COLO829 (cell line): ENCODE measurements at places on chromosomes 3 and 15.

- DNase-seq, result no peak
These were observed 575.4 kb upstream of the GOLIM4 start for GRCh38 chr3:168671091-168671490.

- no peak for DNase-seq
These were observed 351.6 kb downstream of the GAP43 start for GRCh38 chr3:115974940-115975339.

GRCh38 chr3:13556207-13556606 lies 7.3 kb downstream of the FBLN2 start:
- DNase-seq, result no peak

DNA sequence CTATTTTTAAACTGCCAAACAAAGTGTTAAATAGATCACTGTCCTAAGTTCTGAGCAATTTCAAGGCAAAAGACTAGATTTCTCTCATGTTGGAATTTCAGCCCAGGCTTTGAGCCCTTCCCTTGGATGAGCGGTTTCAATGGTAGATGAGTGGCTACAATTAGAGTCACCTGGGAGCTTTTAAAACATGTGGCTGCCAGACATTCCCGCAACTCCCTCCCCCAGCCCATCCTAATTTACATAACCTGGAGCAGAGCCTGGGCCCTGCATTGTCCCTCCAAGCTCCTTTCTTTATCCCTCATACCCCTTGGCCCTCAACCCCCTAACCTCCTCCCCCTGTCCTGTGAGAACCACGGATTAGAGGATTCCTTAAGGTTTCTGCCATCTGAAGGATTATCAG lies 357.5 kb upstream of the UMPS start:
- no peak for DNase-seq

DNA sequence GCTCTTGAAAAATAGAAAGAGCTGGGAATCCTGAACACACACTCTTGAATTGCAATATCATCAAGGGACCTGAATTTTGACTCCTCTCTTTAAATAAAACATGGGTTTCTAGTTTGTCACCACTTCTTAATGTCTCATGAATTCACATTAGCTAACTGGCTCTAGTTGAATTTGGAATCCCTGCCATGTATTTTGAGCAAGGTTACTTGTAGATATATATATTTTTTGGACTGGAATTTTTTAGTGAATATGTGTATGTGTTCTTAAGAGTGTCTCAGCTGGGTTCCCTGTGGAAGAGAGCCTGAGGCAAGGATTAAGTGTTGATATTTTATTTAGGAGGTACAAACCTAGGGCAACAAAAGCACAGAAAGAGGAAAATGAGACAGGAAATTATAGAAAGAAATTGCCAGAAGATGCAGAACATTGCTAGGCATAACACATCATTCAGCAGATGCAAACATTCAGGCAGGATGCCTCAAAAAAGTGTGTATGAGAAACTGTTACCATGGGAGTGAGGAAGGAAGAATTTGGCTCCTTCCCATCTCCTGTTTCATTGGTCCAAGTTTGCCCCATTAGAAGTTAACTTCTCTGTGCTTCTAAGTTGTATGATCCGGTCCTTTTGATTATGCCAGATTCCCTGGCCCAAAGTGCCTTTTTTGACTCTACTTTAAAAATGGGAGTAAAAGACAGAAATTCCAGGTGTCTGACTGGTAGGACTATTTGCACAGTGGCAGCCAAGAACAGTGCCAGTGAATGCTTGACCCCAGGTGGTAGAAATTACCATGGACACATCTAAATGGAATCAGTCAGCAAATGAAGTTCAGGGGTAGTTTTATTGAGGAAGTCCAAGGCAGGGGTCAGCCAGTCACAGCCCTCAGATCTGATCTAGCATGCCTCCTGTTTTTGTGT lies 253.7 kb upstream of the TGFBR2 start:
- no peak for DNase-seq

DNA sequence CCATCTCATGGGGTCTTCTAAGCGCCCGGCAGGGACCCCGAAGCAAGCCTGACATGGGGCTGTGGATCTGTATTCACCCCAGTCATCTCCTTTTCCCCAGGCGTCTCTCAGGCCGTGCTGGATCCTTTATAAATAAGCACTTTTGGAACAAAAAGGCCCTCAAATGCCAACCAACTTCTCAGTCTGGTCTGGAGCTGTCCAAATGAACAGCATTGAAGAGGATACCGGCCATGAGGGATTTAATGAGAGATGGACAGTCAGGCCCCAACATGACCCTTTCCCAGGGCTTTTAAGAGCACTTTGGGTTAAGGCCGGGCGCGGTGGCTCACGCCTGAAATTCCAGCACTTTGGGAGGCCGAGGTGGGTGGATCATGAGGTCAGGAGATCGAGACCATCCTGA lies 89.2 kb upstream of the SPATA12 start:
- DNase-seq, result no peak

- DNase-seq, result no peak
These were observed 2.6 kb upstream of the SLC6A11 start for GRCh38 chr3:10813425-10813824.

- DNase-seq, result no peak
These were observed 57.8 kb upstream of the SMAD6 start for GRCh38 chr15:66644000-66644787.

GRCh38 chr3:177346878-177347277 lies 149.6 kb upstream of the TBL1XR1 start:
- no peak for DNase-seq

DNA sequence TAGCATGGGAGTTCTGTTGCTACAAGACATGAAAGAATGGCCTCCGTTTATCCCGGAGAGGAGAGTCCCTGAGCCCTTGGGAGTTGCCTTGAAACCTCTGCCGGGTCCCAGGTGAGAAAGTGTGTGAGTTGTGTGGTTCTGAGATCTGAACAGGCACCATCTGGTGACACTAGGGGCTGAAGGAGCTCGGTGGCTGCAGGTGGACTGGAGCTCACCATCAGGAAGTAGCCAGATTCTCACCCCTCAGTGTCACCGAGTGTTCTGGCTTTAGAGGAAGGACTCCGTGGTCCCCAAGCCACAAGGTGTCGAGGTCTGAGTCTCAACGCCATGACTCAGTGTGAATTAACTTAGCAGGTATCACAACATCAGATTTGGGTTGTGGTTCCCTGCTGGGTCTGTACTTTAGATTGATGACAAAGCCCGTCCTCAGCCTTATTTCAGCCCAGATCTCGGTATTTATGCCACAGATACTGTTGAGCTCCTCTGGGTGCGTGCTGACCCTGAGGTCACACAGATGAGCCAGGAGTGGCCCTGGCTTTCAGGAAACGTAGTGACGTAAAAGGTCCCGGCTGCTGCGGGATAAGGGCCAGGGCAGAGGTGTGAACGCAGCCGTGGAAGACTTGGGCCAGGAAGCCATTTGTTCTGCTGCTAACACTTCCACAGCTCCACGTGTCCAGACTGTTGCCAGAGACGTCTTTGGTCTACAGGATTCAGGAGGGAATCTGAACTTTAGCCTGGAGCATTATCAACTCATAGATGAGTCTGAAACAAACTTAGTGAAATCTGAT lies 54.4 kb downstream of the PGPEP1L start:
- no peak for DNase-seq

DNA sequence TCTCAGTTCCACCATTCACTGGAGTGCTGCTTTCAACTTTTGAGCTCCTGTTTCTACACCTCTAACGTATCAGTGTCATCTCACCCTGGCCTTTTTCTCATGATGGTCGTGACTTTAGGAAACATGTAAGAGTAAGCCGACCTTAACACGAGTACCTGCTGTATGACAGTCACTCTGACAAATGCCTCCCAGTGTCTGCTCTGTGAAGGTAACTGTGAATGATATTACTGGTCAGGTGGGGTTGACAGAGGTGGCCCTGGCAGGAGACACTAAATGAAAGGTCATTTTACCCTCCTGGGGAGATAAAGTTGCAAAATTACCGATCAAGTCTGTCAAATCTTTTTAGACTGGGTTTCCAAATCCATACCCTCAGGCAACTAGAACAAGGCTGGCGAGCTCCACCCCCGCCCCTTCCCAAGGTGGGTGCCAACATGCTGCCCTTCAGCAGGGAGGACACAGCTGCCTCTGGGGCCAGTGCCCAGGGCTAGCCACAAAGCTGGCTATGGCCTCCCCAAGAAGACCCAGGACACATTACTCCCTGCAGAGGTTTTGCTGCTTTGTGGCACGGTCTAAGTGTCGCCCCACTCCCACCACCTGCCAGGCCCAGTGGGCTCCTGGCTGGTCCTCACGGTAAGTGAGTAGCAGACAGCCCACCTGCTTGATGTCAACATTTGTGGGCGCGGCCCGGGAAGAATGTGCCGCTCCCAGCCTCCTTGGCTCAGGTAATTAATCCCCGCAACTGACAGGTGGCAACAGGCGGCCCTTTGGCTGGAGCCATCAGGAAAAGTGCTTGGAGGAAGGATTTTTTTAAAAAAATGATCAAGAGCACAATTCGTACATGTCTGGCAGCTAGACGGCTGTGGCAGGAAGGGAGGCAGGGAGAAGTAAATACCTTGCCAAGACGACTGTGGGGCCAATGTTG lies 211.8 kb downstream of the TP63 start:
- DNase-seq, result no peak

- DNase-seq, result no peak
These were observed 52.3 kb downstream of the ADAM10 start for GRCh38 chr15:58697220-58697619.

- DNase-seq, result no peak
These were observed 21.3 kb downstream of the ADGRG7 start for GRCh38 chr3:100630664-100631063.

DNA sequence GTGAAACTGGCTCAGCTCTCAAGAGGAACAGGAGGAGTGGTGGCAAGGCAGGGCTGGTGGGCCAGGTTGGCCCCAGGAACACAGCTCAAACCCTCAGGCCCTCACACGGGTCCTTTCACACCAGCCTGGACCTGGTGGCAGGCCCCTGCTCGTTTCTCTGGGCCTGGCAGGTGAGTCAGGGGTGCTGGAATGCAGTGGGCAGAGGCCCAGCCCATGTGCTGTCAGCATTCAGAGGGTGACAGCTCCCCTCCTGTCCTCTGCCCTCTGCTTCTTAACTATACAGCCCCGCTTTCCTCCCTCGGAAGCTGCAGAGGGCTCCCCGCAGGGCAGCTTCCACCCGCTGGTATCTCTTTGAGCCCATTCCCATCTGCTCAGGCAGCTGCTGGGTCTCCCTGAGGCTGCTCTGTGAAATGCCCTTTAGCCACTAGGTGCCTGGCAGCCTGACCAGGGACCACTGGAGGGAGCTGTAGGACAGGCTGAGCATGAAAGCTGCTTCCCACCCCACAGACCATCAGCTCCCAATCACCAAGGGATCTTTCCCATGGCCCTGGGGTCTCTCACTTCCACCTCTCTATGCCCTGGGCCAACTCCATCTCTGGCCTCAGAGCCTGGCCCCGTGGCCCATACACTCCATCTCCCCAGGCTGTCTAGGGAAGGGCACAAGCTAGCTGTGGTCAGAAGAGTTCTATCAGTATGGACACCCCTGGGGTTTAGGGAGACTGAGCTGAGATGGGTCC lies 24.8 kb downstream of the SHF start:
- DNase-seq, result peak; percentile 84

GRCh38 chr15:36911322-36911944 lies 188.9 kb downstream of the MEIS2 start:
- DNase-seq, result peak; percentile 3

- no peak for DNase-seq
These were observed 13.5 kb upstream of the TSPAN3 start for GRCh38 chr15:77084436-77084835.

DNA sequence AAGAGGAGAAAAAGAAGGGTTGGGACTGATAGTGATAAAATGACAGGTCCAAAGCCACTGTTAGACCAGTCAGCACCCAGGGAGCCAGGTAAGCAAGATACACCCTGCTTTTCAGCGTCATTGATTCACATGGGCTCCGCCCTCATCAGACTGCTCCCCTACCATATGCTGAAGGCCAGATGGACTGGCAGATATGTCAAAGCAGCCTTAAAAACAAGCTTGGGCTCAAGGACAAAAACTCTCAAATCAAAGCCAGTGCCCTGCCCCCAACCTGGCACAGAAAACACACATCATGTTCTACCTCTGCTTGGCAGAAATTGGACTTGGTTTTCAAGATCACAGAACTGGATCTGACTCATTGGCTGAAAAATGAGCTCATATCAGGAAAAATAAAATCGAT lies 33.4 kb downstream of the SH3BP5 start:
- DNase-seq, result no peak

DNA sequence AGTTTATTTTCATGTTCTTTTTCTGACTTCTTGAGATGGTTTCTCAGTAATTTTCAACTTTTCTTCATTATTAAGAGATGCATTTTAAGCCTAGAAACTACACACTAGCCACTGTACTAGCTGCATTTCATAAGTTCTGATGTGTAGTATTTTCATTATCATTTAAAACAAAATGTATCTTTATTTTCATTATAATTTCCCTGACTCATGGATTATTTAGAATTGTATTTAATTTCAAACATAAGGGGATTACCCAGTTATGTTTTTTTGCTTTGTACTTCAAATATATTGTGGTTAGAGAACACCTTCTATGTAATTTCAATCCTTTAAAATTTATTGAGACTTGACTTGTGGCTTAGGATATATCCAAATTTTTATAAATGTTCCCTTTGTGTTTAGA lies 44.5 kb downstream of the STT3B start:
- no peak for DNase-seq

GRCh38 chr15:39605146-39605545 lies 24.3 kb downstream of the THBS1 start:
- no peak for DNase-seq

GRCh38 chr3:24905266-24905665 lies 410.6 kb upstream of the THRB start:
- DNase-seq, result no peak

- DNase-seq, result no peak
These were observed 59.6 kb upstream of the FRMD4B start for GRCh38 chr3:69445498-69445897.

GRCh38 chr3:43914269-43914668 lies 223.5 kb downstream of the ABHD5 start:
- no peak for DNase-seq

GRCh38 chr3:61783993-61784718 lies 222.8 kb downstream of the PTPRG start:
- DNase-seq, result no peak

DNA sequence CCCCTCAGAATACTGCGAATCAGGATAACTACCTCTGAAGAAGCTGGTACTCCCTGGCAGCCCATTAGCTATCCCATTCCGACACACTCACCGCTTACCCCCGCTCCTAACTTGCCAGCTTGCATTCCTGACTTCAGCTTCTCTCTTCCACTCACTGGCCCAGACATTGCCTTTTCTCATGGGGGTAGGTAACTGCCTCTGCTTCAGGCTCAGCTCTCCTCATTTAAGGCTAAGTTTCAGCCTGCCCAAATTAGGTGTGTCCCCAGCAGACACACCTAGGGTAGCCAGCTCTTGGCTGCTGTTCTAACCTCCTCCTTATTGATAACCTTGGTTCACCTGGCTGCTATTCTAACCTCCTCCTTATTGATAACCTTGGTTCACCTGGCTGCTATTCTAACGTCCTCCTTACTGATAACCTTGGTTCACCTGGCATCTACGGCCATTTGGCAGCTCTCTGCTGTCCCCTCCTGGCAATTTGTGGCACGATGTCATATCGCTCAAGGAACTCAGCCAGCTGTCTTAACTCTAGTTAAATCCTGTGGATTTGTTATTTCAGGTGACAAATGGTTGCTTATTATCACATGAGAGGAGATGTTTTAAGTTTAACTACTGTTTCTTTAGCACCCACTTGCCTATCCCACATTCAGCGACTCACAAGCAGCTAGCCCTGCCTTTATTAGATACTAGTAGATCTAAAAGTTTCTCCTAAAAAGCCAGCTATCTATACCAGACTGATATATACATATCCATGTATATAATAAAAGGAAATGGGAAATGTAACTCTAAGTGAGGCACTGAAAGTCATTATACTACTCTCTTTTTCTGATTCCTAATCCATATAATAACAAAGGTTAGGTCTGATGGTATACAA lies 106.5 kb upstream of the ACP3 start:
- DNase-seq, result no peak
